ENCODE measurements at places on chromosomes 7 and 10.
A peak's percentile ranks its signal among the peaks of the same experiment; 100 is the strongest.

DNA sequence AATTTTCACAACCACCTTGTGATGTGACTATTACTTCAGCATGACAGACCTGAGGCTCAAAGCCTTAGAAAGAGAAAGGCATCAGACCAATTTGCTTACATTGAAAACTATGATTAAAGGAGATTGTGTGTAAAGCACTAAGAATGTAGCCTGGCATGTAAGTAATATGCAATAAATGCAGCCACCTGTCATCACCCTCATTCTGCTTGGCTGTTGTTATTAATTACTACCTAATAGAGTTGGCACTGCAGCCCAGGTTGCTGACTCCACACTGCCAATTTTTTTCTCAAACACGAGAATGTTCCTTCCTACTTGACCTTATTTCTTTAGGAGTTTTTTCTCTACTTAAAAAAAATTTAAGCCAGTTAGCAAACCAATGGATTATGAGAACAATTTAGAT is 61.2 kb upstream of the NPVF start:
- no peak for DNase-seq

DNA sequence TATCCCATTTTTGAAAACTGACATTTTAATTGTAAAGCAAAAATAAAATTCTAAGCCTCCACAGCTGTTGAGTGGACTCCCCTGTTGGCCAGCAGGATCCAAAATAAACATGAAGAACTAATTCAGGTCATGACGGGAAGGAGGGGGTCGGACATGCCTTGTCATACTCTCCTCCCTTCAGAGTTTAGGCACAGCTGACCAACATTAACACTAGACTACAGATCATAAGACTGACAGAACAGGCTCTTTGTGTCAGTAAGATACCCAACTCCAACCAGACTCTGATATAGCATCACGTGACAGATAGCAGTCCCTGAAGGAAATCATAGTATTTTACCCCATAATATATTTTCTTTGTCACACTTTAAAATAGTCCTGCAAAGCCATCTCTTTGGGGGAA is 20.9 kb upstream of the ZNF12 start:
- no peak for DNase-seq

- no peak for DNase-seq
These were observed 21.4 kb downstream of the HKDC1 start for GRCh38 chr10:69241575-69241974.

- no peak for DNase-seq
These were observed 55.7 kb upstream of the IL6 start for GRCh38 chr7:22671177-22671879.

DNA sequence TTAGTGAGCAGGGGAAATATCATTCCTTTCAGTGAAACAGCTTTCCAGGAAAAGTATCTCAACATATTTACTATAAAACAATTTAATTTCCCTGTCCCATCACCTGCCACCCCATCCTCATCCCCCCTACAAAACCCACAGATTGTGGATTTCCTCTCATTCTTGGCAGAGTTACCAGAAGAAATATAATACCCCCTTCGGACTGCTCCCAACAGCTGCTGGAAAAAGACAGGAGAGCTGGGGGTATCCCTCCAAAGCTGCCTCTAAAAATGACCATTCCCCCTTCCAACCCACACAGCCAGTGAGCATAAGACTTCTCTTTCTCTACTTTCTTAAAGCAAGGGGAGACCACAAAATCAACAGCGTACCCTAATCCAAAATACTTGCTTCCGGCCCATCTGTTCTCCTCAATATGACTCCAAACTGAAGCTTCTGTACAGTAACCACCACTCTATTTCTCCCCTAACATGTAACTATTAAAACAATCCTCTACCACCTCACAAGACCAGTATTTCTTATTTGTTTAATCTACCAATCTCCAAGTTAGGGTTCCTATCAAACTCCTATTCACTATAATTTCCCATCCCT is 7.8 kb downstream of the FBXW4 start:
- no peak for DNase-seq

- DNase-seq, result no peak
These were observed 40.2 kb downstream of the FRMPD2 start for GRCh38 chr10:48234295-48234694.

- DNase-seq, result no peak
These were observed 86.2 kb upstream of the DDC start for GRCh38 chr7:50651271-50651989.

GRCh38 chr10:101291331-101292193 is 62.3 kb upstream of the LBX1 start:
- DNase-seq, result peak; percentile 47

DNA sequence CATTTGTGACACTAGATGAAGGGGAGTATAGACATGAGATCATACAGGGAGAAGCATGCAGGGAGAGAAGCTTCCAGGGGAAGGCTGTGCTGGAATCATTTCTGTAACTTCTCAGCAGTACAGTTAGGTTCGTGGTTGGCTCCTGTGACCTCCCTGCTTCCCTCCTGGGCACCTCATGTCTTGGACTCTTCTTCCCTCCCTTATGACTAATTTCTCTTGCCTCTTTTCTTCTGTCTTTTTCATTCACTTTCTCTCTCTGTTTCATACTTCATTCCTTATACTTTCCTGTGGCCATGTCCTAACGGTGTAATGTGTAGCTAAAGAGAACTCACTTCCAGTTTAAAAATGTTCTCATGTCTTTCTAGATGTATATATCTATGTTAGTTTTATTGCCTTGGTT is 19.1 kb upstream of the HKDC1 start:
- no peak for DNase-seq

- no peak for DNase-seq
These were observed 741.5 kb upstream of the GHITM start for GRCh38 chr10:83397806-83398205.

DNA sequence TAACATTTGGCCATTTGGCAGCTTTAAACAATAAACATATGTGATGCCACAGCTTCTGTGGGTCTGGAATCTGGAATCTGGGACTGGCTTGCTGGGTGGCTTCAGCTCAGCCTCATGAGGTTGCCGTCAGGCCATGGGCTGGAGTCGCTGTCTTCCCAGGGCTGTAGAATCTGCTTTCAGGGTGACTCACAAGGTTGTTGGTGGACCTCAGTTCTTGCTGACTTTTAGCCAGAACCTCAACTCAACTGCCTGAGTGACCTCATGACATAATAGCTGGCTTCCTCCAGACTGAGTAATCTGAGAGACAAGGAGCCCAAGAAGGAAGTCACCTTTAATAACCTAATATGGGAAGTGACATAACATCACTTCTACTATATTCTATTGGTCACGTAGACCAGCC is 44.6 kb upstream of the TSPAN13 start:
- DNase-seq, result no peak

GRCh38 chr10:132270721-132271457 is 36.9 kb downstream of the STK32C start:
- DNase-seq, result no peak

DNA sequence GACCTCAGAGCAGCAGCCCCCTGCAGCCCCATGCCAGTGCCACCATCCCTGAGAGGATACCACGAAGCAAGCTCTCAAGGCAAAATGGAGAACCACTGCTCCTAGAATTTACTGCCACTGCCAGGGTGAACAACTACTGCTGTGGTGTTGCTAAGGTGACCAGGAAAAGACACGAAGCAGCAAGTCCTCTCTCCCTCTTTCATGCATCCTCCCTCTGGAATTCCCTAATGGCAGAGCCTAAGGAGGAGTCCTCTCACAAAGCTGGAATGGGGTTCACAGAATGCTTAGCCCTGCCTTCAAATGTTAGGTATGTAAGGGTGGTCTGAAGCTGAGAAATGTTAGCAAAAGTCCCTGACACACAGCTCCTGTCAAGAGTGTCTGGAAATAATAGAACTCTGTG is 35.8 kb upstream of the NPSR1 start:
- DNase-seq, result no peak

DNA sequence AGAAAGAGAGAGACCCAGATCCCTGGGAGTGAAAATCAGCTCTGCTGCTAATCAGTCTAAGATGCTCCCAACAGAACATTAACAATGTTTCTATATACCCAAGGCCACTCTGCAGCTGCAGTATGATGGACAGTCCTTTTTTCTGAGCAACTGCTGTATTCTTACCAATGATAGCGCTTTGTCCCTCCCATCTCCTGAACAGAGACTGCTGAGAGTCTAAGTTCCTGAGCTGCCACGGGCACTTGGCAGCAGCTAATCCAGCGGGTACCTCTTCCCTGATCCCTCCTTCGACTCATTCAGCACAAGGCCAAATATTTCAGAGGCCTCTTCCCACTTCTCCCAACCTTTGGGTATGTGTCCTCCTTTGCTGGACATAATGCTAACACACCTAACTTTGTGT is 7.7 kb downstream of the CPVL start:
- DNase-seq, result no peak

DNA sequence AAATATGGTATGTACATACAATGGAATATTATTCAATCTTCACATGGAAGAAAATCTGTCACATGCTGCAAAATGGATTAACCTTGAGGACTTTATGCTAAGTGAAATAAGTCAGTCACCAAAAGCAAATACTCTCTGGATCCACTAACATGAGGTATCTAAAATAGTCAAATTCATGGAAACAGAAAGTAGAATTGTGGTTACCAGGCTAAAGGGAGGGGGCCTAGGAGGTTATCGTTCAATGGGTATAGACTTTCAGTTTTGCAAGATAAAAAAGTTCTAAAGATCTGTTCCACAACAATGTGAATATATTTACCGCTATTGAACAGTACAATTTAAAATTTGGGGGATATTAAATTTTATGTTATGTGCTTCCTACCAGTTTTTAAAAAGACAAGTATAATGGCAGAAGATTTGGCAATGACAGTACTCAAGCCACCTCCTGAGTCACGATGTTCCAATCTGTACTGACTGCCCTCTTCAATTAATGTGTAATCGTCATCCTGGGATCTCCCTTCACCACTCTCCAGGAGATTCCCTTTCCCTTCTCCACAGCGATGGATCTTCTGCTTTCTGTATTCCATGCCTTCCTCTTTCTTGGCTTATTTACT is 32.3 kb upstream of the IL6 start:
- no peak for DNase-seq

DNA sequence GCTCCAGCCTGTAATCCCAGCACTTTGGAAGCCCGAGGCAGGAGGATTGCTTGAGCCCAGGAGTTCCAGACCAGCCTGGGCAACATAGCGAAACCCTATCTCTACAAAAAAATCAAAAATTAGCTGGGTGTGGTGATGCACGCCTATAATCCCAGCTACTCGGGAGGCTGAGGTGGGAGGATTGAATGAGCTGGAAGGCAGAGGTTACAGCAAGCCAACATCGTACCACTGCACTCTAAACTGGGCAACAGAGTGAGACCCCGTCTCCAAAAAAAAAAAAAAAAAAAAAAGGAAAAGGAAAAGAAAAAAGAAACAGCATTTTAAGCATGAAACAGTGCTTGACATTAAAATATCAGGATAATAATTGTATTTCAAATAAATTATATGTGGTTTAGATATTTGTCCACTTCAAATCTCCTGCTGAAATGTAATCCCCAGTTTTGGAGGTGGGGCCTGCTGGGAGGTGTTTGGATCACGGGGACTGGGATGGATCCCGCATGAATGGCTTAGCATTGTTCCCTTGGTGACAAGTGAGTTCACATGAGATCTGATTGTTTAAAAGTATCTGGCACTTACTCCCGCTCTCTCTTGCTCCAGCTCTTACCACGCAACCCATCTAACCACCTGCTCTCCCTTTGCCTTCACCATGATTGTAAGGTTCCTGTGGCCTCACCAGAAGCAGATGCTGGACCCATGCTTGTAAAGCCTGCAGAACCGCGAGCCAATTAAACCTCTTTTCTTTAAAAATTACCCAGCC is 103.4 kb downstream of the SRPK2 start:
- DNase-seq, result no peak

DNA sequence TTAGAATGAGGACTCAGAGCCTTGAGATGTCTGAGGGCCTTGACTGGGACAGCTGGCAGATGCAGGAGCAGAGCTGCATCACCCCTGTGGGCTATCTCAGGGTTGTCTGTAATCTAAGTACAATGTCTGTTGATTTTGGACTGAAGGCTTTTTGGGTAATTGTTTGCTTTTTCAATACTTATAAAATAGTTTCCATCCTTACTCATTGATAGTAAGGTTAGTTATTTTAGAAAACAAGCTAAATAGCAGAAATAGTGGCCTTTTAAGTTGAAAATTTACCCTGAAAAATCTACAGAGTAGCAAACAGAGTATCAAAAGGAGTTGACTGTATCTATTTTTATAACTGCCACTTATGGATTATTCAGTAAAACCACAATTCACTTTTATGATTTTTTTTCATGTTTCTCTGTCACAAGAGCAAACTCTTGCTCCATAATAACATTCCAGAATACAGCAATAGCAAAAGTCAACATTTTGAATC is 179.7 kb downstream of the CFTR start:
- no peak for DNase-seq

GRCh38 chr10:117631276-117632145 is 89.0 kb downstream of the EMX2 start:
- no peak for DNase-seq

GRCh38 chr10:33229252-33229948 is 105.1 kb downstream of the NRP1 start:
- no peak for DNase-seq

DNA sequence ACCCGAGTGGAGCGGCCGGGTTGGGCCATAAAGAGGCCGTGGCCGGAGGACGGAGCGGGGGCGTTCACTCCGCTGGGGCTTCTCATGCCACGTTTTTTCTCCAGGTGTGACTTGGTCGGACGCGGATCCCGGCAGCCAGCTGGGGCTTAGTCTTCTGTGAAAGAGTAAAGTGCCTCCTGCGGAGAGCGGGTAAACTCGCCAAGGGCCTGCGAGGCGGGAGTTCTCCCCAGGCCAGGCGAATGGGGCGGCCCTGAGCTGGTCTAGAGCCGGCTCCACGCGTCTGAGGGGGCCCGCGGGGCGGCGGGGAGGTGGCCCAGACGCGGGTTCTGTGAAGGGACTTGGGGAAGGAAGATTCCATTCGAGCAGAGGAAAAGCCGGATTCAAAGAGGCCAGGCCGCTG is 86.3 kb upstream of the VIPR2 start:
- DNase-seq, result no peak

DNA sequence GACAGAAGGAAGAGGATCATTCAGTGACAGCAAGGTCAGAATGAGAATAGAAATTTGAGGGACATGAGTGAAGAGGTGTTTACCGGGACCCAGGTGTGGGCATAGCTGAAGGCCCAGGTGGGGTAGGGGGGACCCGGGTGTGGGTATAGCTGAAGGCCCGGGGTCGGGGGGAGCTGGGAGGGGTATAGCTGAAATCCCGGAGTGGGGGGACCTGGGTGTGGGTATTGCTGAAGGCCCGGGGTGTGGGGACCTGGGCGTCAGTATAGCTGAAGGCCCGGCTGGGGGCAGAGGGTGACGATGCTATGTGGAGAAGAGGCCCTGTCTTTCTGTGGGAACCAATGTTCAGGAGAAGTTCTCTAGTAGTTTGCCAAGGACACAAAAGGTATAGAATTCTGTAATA is 183.0 kb upstream of the PITRM1 start:
- no peak for DNase-seq

- DNase-seq, result no peak
These were observed 6.1 kb upstream of the ADGRA1 start for GRCh38 chr10:133081636-133082035.

Data from stimulated activated CD4-positive, alpha-beta T cell treated with anti-CD3 and anti-CD28 coated beads, Interleukin-4, amount 100 ng/mL, for 4 hours (primary cell).